ENCODE measurements at places on chromosomes 6 and 20. TPM values are rescaled to one million over a fixed set of nuclear protein-coding genes. Genes with fewer than 3 reads are reported as not detected.
A peak's percentile ranks its signal among the peaks of the same experiment; 100 is the strongest.

DNA sequence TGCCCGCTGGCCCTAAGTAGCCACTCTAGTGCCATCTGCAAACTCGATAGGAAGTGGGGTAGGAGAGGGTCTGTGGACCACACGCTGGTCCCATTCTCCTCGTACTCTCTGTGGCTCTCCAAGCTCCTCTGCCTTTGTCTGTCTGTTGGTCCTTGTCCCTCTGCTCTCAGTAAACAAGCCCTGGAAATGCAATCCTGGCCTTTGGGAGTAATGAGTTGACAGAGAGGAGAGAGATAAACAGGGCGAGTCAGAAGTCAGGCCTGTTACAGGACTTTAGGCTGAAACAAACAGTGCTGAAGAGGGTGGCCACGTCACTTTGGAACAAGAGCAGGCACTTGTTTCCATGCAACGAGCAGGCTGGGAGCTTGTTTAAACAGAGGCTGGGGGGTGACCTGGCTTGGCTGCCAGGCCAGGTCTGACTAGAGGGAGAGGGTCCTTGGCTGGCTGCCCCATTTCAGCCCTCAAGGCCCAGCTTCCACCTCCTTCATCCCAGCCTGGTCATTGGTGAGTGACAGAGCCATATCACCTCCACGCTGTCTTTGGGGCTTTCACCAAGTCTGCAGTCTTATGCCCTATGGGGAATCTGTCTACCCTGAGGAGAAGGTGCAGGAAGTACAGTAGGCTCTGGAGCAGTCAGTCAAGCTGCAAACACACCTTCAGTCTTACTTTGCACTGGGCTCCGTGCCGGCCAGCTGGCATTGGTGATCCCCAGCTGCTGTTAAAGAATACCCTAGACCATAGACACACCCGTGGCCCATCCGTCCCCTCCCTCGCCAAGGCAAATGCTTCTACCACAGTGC is 22.6 kb downstream of the FOXP4 start:
- H3K36me3 ChIP-seq: peaks cover 7% of the 10 kb centered on the region
- H3K4me3 ChIP-seq: no peak overlapping the region
- peaks cover 51% of the 10 kb centered on the region for H3K4me1 ChIP-seq
- H3K27me3 ChIP-seq: no peaks in the 10 kb centered on the region
- peak; percentile 57 for DNase-seq

DNA sequence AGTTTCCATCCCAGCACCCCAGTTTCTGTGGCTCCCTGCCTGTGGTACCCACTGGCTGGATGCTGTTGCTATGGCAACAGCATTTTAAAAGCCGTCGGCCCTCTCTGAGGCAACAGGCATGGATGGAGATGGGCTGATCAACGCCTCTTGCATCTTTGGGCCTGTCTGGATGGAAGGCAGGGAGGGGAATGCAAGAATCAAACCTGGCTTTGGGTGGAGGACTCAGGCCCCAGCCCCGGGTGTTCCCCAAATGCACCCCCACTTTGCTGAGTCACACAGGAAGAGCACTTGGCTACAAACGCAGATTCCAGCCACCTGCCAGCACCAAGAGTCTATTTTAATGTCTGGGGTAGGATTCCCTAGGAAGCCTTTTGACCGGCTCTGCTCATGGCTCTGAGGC is 45.7 kb upstream of the TGM2 start:
- H3K4me1 ChIP-seq: no peaks in the 10 kb centered on the region
- no peak overlapping the region for H3K4me3 ChIP-seq
- H3K27ac ChIP-seq: no peak overlapping the region

PRRT1 gene
- 0.08 TPM for total RNA-seq

GRCh38 chr6:153511896-153512496 is 380.9 kb upstream of the RGS17 start:
- no peak overlapping the region for H3K27ac ChIP-seq
- H3K27me3 ChIP-seq: no peaks in the 10 kb centered on the region
- H3K4me3 ChIP-seq: no peak overlapping the region
- no peaks in the 10 kb centered on the region for H3K4me1 ChIP-seq
- no peak for DNase-seq

- no peak overlapping the region for H3K4me3 ChIP-seq
- H3K36me3 ChIP-seq: no peaks in the 10 kb centered on the region
- H3K27ac ChIP-seq: no peak overlapping the region
- peaks cover 3% of the 10 kb centered on the region for H3K4me1 ChIP-seq
- no peak for DNase-seq
These were observed 4.7 kb downstream of the BICRAL start for GRCh38 chr6:42786525-42786985.

- no peak overlapping the region for H3K27ac ChIP-seq
- no peaks in the 10 kb centered on the region for H3K36me3 ChIP-seq
- H3K27me3 ChIP-seq: no peaks in the 10 kb centered on the region
- H3K4me3 ChIP-seq: no peak overlapping the region
These were observed 101.6 kb downstream of the LINC00237 start for GRCh38 chr20:21004386-21005076.

GRCh38 chr20:39861381-39861780 is 827.7 kb downstream of the MAFB start:
- DNase-seq: no peak
- H3K27me3 ChIP-seq: no peaks in the 10 kb centered on the region
- H3K4me1 ChIP-seq: no peaks in the 10 kb centered on the region
- H3K27ac ChIP-seq: no peak overlapping the region

HNF4A gene
- 171 TPM for total RNA-seq

DNA sequence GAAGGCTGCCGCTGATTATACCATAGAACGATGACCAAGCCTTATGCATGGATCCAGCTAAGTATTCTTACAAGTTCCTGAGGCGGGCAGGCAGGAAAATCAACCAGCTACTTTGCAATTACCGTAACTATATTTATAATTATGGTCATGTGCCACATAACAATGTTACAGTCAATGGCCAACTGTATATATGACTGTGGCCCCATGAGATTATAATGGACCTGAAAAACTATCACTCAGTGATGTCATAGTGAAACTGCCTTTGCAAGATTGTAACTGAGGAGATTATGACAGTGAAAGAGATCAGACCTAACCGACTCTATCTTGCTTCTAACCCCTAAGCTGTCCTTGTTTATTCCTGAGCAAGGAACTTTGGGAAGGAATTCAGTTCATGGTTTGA is 33.1 kb upstream of the FAM135A start:
- no peak overlapping the region for H3K4me3 ChIP-seq
- H3K27ac ChIP-seq: no peak overlapping the region
- no peak for DNase-seq
- H3K4me1 ChIP-seq: no peaks in the 10 kb centered on the region
- no peaks in the 10 kb centered on the region for H3K27me3 ChIP-seq

PHACTR1 gene
- total RNA-seq: 1.5 TPM

DNA sequence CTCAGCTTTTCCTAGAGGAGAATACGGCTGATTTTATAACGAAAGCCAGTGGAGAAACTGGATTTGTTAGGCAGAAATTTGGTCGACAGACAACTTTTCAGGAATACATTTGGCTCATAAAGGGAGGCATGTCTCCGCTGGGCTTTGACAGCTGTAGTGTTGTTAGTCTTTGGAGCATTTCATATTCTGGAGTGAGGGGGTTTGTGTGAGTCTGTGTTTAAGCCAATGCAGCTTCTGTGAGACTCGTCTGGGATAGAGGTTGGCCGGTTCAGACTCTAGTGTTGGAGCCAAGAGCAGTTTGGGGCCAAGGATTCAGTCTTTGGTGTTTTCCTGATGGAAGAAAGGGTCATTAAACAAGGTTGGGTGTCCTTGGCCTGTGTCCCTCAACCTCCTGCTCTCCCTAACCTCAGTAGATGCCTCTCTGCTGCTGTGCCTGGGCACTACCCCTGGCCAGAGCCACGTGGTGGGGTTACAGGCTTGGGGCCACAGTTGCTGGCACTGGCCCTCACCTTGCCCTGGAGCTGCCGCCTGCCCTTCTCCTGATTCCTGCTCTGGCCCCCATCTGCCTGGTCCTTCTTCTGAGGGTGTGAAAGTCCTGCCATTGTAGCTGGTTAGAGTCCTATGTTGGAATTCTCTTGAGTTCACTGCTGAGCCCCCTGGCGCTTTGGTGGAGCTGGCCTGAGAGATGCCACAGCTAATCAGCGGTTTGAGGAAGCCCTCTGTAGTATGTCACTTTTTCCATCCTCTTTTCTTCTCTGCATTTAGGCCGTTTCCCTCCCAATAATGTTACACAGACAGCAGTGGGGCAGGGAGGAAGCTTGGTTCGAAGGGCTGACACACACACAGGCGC is 6.9 kb downstream of the PTK7 start:
- no peak overlapping the region for H3K4me3 ChIP-seq
- H3K27me3 ChIP-seq: no peaks in the 10 kb centered on the region
- H3K27ac ChIP-seq: no peak overlapping the region
- H3K36me3 ChIP-seq: no peaks in the 10 kb centered on the region
- no peak for DNase-seq

DNA sequence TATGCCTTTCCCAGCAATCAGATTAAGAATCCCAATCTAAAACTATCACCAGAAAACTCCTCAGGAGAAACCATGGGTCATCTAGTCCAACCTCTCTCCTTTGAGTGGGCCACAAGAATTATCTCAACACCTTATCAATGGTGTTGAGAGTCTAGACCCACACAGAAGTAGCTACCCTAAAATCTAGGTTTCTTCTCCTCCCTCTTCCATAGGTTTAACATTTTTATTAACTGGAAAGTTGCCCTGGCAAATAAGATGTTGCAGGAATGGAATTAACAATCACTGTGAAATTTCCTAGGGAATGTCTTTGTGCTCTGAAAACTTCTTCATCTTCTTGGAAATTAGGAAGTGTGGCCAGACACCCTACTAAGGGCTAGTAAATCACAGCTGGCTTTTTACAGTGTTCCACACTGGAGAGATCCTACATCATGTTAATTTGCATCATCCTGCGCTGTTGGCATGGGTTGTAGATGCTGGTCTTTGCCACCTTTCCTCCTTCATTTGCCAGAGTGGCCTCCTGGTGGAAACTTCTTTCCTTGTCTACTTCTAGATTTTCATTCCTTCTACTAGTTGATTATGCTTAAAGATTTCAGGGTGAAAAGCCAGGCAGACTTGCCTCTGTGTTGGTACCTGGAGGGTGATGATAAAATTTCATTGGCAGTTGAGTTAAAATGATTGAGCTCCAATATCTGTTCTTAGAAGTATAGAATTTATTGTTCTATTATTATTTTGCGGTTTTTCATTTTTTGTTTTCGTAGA is 2.7 kb downstream of the TNFAIP3 start:
- H3K27ac ChIP-seq: no peak overlapping the region
- peaks cover 36% of the 10 kb centered on the region for H3K4me1 ChIP-seq
- peaks cover 9% of the 10 kb centered on the region for H3K36me3 ChIP-seq
- no peak overlapping the region for H3K4me3 ChIP-seq
- DNase-seq: no peak

SALL4 gene
- total RNA-seq: 2.0 TPM

LY6G6F gene
- total RNA-seq: 0.08 TPM

DNA sequence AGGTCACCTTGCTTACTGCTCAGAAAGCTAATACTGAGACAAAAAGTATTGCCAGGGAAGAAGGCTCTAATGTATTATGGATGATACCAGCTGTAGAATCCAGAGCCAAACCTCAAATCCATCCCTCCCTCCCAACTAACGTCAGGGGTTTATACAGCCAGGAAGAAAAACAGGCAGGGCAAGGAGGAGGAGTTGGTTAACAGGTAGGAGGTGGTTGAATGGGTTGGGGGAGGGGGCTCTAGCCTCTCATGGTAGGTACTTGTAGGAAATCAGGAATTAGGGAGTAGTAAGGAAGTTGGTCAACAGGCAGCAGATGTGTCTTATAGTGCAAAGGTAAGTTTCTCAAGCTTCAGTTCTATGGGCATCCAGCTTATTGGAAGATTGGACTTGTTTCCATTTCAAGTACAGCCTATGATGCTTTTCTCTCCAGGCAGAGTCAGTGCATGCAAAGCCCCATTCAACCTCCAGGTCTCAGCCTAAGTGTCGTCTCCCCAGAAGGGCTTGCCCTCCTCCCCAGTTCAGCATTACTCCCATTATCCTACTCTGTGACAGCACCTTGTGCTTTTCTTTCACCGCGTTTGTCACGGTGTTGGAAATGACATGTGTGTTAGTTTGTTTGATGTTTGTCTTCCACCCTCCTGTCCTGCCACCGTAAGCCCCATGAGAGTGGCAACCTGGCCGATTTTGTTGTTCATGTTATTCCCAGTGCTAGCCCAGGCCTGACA is 38.1 kb downstream of the PNLDC1 start:
- no peak for DNase-seq
- no peaks in the 10 kb centered on the region for H3K27me3 ChIP-seq
- H3K27ac ChIP-seq: no peak overlapping the region

DNA sequence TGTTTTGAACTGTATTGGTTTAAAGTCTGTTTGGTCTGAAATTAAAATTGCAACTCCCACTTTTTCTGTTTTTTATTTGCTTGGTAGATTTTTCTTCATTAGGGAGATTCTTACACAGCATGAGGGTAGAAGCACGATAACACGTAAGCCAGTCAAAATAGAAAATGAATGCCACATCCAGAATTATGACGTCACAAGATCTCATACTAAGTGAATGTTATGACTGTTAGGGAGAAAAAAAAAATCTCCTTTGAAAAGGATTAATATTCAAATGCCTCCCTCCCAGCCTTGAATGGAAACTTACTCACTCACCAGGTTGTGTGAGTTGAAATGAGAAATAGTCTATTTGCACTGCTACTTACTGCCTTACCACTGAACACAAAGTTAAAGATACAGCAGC is 670.8 kb downstream of the TFAP2A start:
- no peak for DNase-seq
- no peaks in the 10 kb centered on the region for H3K27me3 ChIP-seq
- H3K4me1 ChIP-seq: no peaks in the 10 kb centered on the region
- no peak overlapping the region for H3K4me3 ChIP-seq
- no peaks in the 10 kb centered on the region for H3K36me3 ChIP-seq

DNA sequence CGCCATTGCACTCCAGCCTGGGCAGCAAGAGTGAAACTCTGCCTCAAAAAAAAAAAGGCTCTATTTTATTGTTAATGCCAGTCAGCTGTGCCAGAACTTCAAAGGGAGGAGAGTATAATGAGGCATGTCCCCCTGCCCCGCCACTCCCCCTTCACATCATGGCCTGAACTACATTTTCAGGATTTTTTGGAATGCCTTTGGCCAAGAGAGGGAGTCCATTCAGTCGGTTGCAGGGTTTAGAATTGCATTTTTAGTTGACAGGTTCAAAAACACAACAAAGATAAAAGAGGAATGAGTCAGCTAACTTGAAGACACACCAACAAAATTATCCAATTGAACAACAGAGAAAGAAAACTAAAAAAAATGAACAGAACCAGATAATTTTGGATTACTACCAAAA is 59.1 kb downstream of the CEP43 start:
- H3K36me3 ChIP-seq: no peaks in the 10 kb centered on the region
- no peak for DNase-seq
- no peak overlapping the region for H3K27ac ChIP-seq
- no peaks in the 10 kb centered on the region for H3K27me3 ChIP-seq
- no peak overlapping the region for H3K4me3 ChIP-seq
